ENCODE measurements at places on chromosomes 4 and X.

DNA sequence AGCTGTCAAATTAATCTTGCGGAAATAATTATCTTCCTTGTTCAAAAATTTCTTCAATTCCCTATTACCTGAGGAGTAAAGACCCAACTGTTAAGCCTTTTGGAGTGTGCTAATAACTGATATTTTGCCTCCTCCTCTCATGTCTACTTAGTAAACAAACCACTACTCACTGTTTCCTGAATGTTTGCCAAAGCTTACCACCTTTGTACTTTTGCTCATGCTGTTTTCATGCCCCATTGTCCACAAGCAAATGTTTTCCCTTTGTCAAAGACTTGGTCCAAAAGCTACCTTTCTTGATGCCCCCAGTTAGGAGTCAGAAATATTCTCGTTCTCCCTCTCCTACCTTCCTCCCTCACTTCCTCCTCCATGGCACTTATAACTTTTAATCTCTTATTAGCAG, 226.1 kb downstream of the ENOX2 start:
- DNase-seq = no peak

DNA sequence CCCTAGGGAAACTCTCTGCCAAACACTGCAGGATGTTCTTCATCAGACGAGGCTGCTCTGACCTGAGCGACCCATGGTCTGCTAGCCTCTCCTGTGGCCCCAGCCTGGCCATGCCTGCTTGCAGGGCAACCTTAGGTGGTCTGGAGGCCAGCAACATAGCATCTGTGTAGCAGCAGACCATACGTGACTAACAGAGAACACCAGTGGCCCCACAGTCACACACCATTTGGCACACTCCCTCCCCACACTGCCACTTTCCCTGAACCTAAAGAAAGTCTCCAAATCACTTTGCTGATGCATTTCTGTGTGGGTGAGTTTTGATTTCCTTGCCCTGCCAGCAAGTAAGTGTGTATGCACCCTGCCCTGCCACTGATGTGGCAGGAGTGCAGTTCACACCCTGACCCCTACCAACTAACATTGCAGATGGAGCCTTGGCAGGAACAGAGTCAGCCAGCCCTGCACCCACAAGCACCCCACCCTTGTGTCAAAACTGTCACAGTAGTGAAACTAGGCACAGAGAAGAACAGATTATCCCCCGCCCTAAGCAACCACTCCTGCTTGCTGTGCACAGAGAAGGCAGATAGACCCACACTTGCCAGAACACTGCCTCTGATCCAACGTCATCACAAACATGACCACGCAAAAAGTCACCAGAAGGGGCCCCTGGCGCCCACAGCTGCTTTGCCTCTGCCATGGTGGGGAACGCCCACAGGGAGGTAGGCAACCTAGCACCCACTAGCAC, 249.1 kb downstream of the SPIN4 start:
- no peak for DNase-seq

GRCh38 chr4:44861756-44862155, 135.4 kb upstream of the GNPDA2 start:
- DNase-seq = no peak

GRCh38 chr4:120130786-120131185, 64.1 kb upstream of the MAD2L1 start:
- DNase-seq = no peak

GRCh38 chrX:136227948-136228838, 23.0 kb downstream of the MAP7D3 start:
- no peak for DNase-seq

DNA sequence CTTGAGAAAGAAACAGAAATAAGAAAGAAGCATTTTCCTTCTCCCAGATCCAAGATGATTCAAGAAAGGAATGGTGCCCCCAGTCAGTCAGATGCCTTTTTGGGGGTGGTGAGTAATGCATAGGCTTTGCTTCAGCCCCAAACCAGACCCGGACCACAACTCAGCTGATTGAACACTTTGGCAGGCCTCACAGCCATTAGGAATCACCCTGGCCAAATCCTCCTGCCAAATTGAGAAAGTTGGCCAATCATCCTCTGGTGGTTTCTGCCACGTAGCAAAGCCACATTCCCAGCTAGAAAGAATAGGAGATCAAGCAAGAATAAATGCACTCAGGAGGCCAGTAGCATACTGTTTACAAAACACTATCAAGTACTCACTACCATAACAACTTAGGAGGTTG, 33.7 kb downstream of the FRMD7 start:
- no peak for DNase-seq

- DNase-seq = no peak
Measured at GRCh38 chrX:48511560-48511959, 2.8 kb downstream of the PORCN start.

- no peak for DNase-seq
Measured at GRCh38 chr4:155692361-155692760, 25.7 kb downstream of the GUCY1A1 start.

DNA sequence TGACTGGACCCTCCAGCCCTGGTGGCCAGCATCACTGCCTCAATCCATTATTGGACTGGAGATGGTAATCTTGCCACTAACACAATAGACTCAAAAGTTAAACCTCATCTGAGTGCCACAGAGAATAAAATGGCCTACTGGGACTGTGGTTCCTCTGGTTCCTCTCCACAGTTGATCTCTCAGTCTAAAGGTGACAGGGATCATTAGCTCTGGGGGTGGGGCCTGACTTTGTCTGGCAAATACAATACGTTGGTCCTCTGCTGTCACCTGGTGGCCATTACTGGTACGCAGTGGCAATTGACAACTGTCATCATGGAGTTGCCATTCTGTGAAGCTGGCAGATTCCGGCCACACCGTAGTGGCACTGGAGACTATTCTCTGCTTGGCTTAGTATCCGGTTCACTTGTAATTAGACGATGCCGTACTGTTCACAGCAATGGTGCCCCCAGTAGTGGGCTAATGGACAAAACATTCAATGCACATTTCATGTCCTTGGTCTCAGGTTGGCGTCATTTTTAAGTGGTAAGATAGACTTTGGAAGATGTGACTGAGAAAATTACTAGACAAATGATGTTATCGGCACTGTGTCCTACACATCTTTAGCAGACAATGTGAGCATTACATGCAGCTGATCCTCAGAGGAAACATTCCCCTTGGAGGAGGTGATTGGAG, 6.7 kb downstream of the FGFBP2 start:
- DNase-seq = peak; percentile 56

DNA sequence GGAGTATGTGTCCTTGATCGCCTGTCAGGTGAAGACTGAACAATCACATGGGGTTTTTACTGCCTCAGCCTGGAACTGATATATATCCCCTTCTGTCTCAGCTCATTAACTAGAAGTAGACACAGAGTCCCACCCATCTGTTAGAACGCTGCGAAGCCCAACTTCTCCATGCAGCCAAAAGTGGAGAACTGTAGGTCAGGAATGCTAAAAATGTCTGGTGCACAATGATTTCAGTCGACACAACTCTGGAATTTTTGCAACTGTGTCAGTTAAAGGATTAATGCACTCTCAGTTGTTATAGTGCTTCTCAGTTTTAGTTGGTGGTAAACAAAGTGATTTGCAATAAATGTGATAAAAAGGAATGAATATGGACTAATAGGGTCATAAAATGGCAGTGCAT, 287.2 kb downstream of the INPP4B start:
- DNase-seq = no peak

GRCh38 chrX:12480956-12481355, 310.3 kb upstream of the PRPS2 start:
- no peak for DNase-seq

GRCh38 chr4:4182835-4183568, 43.7 kb downstream of the OTOP1 start:
- DNase-seq = peak; percentile 26

GRCh38 chrX:74925225-74926088, at the start of gene NEXMIF:
Gene NEXMIF, minus strand, starts transcription at chrX:74925452.
- no peak for DNase-seq

DNA sequence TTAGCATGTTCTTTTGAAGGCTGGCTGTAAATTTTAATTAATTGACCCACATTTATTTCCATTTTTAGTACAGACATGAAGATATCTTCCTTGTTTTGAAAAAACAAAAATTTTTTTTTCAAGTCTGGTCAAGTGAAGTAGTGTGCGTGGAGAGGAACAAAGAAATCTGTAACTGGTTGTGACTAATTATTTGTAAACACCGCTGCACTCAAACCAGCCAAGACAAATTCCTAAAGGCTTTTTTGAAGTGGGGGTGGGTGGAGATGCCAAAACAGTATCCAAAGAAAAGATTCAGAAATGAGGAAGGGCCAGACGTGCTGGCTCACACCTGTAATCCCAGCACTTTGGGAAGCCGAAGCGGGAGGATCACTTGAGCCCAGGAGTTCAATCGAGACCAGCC, 88.3 kb downstream of the SHROOM2 start:
- DNase-seq = no peak

- DNase-seq = no peak
Measured at GRCh38 chr4:92163348-92163747, 140.4 kb upstream of the GRID2 start.

GRCh38 chrX:19695884-19696283, 180.6 kb upstream of the MAP3K15 start:
- DNase-seq = no peak

DNA sequence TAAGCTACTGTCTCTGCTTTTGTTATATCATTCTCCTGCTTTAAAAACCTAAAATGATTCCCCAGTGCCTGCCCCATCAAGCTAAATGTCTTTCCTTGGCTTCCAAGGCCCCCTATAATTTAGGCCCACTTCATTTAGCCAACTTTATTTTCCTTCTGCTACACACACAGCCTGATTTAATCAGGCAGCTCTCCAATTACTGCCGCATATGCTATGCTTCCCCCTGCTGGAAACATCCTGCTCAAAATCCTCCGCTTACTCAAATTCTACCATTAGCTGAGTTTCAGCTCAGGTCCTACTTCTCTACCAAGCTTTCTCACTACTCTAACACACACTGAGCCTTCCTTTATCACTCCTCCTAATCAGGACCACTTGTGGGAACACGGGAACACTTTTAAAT, 17.0 kb downstream of the LAMP2 start:
- DNase-seq = no peak

DNA sequence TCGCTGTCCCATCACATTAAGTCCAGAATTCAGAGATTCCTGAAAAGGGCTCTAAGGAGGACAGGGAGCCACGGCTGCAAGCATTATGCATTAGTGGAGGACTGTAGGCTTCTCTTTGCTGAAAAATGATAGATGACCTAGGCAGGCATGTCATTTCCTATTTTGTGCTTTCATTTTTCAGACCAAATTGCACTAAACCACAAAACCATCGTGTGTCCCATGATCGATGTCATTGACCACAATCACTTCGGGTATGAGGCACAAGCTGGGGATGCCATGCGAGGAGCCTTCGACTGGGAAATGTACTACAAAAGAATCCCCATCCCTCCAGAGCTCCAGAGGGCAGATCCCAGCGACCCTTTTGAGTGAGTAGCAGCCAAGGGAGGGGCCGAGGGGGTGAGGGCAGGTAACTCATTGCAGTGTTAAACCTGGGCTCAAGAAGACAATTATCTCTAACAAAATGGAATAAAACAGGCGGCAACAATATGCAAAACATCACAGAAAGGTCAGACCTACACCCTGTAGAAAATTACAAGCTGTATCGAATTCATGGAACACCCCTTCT, 355.2 kb upstream of the GALNT7 start:
- DNase-seq = no peak

DNA sequence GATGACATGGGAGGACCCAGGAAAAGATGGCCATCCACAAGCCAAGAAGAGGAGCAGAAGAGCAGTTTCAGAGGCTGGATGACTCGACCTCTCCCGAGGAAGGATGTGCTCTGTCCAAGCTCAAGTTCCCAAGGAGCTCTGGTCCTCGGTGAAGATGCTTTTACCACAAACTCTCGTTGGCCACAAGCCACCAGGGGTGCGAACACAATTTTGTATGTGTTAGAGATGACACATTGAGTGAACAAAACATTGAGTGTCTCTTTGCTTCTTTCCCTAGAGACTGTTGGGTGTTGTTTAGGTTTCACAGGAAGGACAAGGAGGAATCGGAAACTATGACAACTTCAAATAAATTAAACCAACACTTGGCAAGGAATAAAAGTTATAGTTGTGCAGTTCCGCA, 26.3 kb downstream of the FGFBP1 start:
- no peak for DNase-seq

DNA sequence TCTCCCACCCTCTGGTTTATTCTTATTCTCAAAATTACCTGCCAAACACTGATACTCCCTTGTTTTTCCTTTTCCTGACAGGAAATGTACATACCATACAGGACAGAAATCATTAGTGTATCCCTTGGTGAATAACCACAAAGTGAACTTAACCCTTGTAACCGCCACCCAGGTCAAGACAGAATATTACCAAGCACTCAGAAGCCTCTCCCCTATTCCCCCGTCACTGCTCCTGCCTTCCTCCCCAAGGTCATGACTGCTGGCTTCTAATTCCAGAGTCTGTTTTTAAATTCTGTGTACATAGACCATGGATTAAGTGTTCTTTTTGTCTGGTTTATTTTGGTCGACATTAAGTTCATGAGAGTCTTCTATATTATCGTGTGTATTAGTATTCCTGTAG, 37.7 kb downstream of the HTT start:
- DNase-seq = no peak

DNA sequence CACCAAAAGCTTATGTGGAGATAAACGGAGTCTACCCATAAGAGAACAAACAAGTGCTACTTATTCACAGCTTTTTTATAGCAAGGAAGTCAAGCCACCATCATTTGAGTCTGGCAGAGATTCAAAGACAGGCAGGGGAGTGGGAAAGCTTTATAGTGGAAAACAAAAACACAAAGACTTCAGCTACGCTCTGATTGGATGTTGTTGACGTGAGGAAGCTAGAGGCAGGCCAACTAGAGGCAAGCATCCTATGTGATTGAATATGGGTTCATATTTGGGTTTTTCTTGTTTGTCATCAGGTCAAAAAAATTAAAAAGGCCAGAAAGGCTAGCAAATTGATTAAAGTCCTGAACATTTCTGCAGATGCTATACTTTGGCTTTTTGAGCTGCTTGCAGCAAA, 719 bp upstream of the TCEAL4 start:
- no peak for DNase-seq

DNA sequence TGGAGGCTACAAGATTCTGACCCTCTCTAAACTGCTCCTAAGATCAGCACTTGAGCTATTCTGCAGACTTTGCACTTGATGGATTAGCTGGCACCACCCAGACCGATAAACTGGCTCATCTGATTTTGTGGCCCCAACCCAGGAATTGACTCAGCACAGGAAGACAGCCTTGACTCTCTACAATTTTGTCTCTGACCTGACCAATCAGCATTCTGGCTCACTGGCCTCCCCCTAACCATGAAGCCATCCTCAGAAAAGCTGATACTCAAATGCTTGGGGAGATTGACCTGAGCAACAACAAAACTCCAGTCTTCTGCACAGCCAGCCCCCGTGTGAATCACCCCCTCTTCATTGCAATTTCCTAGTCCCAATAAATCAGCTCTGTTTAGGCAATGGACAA, 195.4 kb upstream of the PPP1R2C start:
- DNase-seq = no peak

GRCh38 chr4:152081024-152081423, 320.2 kb upstream of the GATB start:
- no peak for DNase-seq

GRCh38 chrX:23907111-23907497, 634 bp downstream of the APOO start:
- no peak for DNase-seq

- DNase-seq = no peak
Measured at GRCh38 chr4:185020293-185020808, 2.1 kb downstream of the HELT start.

- no peak for DNase-seq
Measured at GRCh38 chr4:115433491-115433890, 320.1 kb upstream of the NDST4 start.

GRCh38 chr4:17773135-17773698, 8.2 kb downstream of the FAM184B start:
- no peak for DNase-seq
